ENCODE measurements at places on chromosomes 4 and X. TPM values are rescaled to one million over a fixed set of nuclear protein-coding genes. Genes with fewer than 3 reads are reported as not detected.

DNA sequence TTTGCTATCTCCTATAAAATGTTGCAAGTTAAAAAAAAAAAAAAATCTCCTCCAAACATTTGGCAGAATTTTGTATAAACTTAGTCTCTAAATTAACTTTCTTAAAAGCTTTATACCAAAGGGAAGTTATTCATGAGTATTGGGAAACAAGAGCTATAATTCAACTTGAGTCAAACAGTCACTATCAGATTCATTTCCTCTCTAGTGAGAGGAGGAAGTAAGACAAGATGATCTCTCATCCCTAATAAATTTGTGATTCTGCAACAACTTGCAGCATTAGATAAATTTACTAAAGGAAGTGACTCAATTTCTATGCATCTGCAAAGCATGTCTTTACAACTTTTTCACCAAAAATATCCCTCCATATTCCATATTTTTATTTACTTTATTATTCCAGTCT lies 135.4 kb upstream of the GNPDA2 start:
- no peak overlapping the region for H3K4me3 ChIP-seq
- H3K27ac ChIP-seq: no peak overlapping the region
- no peaks in the 10 kb centered on the region for H3K36me3 ChIP-seq
- H3K4me1 ChIP-seq: no peaks in the 10 kb centered on the region
- no peak for DNase-seq

DNA sequence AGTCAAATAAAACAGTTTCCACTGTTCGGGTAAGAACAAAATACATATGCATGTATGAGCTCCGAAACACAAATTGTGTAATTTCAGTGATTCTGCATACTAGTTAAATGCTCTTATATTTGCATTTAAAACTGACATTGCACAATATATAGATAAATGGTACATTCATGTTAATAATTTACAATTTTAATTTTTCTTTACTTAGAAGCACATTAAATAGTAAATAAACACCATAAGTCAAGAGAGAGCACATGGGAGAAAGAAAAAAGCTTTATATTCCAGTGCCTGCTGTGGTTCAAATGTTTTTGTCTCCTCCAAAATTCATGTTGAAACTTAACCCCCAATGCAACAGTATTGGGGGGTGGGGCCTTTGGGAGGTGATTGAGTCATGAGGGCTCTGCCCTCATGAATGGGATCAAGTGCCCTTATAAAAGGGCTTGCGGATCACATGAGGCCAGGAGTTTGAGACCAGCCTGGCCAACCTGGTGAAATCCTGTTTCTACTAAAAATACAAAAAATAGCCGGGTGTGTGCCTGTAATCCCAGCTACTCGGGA lies 322.9 kb downstream of the BCOR start:
- H3K4me3 ChIP-seq: no peak overlapping the region
- H3K36me3 ChIP-seq: no peaks in the 10 kb centered on the region
- DNase-seq: no peak
- H3K27me3 ChIP-seq: no peaks in the 10 kb centered on the region
- no peak overlapping the region for H3K27ac ChIP-seq

DNA sequence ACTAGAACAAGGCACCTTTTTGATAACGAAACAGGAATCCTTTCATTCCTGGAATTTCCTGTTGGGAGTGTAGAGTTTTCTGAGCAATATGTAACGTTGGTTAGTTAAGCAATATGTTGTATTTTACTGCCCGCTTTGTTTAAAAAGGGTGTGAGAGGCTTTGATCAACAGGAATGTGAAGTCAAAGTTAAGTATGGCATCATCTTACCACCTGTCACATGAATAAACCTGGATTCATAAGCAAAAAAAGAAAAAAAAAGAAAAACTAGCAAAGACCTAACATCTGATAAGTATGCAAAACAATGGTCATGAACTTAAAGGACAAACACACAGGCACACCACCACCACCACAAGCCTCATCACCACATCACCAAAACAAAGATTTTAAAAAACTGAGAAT lies 7.1 kb upstream of the CXCL5 start:
- H3K4me3 ChIP-seq: no peak overlapping the region
- no peaks in the 10 kb centered on the region for H3K4me1 ChIP-seq
- no peaks in the 10 kb centered on the region for H3K27me3 ChIP-seq
- H3K27ac ChIP-seq: no peak overlapping the region
- H3K36me3 ChIP-seq: no peaks in the 10 kb centered on the region

DNA sequence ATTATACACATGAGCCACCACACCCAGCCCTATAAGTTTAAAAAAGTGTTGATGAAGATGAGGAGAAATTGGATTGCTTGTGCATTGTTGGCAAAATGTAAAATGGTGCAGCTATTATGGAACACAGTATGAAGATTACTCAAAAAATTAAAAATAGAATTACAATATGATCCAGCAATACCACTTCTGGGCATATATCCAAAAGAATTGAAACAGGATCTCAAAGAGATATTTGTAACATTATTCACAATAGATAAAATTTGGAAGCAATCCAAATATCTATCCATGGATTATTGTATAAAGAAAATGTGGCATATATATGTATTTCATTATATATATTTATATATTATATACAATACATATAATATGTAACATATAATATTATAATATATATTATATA lies 515.6 kb upstream of the GNPDA2 start:
- H3K27me3 ChIP-seq: no peaks in the 10 kb centered on the region
- no peak for DNase-seq
- H3K4me3 ChIP-seq: no peak overlapping the region
- no peaks in the 10 kb centered on the region for H3K36me3 ChIP-seq
- no peaks in the 10 kb centered on the region for H3K4me1 ChIP-seq

- no peaks in the 10 kb centered on the region for H3K36me3 ChIP-seq
- H3K27me3 ChIP-seq: no peaks in the 10 kb centered on the region
- no peak overlapping the region for H3K27ac ChIP-seq
- no peaks in the 10 kb centered on the region for H3K4me1 ChIP-seq
Observed at GRCh38 chr4:88672987-88673386, 24.6 kb downstream of the NAP1L5 start.

GRCh38 chr4:112007391-112007790 lies 137.9 kb upstream of the FAM241A start:
- H3K27me3 ChIP-seq: no peaks in the 10 kb centered on the region
- no peaks in the 10 kb centered on the region for H3K36me3 ChIP-seq
- DNase-seq: no peak
- H3K27ac ChIP-seq: no peak overlapping the region

DNA sequence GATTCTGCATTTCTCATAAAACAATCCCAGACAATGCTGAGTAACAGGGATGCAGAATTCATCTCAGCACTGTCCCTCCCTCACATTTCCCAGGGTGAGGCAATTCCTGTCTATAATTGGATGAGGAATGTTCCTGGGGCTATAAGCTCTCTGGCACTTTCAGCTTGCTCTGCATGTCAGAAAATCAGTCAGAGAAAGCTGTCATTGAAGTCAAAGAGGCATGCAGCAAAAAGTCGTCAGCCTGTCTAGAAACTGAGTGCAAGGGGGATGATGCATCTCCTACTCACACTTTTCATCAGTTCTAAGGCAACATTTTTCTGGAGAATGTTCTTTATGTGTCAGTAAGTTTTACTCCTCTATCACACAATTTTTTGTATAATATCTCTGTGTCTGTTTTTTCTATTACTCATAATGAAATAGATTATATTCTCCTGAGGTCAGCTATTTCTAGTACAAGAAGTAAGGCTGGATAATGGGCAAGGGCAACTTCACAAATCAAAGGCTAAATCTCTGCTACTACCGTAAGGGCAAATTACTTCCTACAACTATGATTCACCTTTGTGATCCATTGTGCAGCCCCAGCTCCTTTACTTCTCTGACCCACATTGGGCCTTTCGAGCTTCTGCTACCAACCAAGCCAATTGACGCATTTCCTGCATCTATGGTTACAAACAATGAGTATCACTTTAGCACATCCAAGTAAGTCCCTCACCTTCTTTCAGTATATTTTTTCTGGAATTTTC lies 56.0 kb downstream of the TASL start:
- no peak overlapping the region for H3K27ac ChIP-seq
- no peak overlapping the region for H3K4me3 ChIP-seq
- no peaks in the 10 kb centered on the region for H3K36me3 ChIP-seq
- peaks cover 2% of the 10 kb centered on the region for H3K27me3 ChIP-seq
- DNase-seq: no peak

DNA sequence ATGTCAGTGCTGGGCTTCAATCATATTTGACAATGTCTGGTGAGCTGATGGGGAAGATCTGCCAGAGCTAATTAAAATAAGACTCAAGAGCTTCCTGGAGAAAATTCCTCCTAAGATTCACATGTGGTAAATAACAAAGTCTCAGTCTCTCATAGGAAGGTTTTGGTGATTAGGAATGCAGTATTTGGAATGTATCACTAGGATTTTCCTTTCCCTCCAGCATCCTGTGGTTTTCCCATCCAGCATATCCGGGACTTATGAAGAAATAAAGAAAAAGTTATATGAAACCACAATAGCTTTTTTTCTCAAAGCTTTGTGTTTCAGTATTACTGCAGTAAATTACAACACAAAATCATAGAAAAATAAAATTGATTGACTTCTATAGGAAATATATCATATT lies 1597.1 kb downstream of the ADGRL3 start:
- H3K4me3 ChIP-seq: no peak overlapping the region
- no peak for DNase-seq
- no peaks in the 10 kb centered on the region for H3K27me3 ChIP-seq
- no peak overlapping the region for H3K27ac ChIP-seq

DNA sequence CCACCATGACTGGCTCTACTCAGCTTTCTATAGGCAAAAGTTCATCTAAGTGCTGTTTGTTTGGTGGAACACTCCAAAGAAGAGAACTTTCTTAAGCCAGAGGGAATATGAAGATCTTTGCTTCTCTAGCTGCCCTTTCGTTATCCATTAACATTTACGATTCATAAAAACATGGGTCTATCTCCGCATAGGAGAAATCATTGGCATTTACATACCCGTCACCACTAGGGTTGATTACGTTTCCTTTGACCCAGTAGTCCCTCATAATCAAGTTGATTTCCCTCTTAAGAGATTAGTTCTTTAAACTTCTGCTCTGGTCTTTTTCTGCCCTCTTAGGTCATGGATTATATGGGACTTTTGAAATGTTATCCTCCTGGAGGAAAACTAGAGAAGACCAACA lies 57.5 kb downstream of the PTCHD1 start:
- no peak overlapping the region for H3K4me3 ChIP-seq
- H3K4me1 ChIP-seq: no peaks in the 10 kb centered on the region
- no peaks in the 10 kb centered on the region for H3K36me3 ChIP-seq
- no peak for DNase-seq
- H3K27me3 ChIP-seq: no peaks in the 10 kb centered on the region
- H3K27ac ChIP-seq: no peak overlapping the region

GRCh38 chr4:23966725-23967124 lies 76.9 kb upstream of the PPARGC1A start:
- no peaks in the 10 kb centered on the region for H3K4me1 ChIP-seq
- no peaks in the 10 kb centered on the region for H3K36me3 ChIP-seq
- H3K27me3 ChIP-seq: no peaks in the 10 kb centered on the region
- H3K4me3 ChIP-seq: no peak overlapping the region
- no peak overlapping the region for H3K27ac ChIP-seq

DNA sequence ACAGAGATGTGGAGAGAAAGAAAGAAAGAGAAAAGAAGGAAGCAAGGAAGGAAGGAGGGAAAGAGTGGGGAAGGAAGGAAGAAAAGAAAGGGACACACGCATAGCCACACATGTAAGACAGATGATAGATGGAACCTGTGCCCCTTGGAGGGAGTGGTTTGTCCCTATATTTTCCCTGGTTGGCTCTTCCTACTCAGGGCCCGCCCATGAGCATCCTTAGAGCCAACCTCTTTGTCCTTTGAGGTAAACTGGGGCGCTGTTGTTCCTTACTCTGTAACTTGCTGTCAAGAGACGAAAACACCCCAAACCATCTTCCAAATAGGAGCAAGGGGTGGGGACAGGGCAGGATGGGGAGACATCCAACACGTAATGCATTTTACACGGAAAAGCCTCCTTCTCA lies 220.9 kb downstream of the MAML3 start:
- no peak for DNase-seq
- H3K4me3 ChIP-seq: no peak overlapping the region
- H3K27me3 ChIP-seq: no peaks in the 10 kb centered on the region
- H3K27ac ChIP-seq: no peak overlapping the region
- H3K36me3 ChIP-seq: no peaks in the 10 kb centered on the region

DNA sequence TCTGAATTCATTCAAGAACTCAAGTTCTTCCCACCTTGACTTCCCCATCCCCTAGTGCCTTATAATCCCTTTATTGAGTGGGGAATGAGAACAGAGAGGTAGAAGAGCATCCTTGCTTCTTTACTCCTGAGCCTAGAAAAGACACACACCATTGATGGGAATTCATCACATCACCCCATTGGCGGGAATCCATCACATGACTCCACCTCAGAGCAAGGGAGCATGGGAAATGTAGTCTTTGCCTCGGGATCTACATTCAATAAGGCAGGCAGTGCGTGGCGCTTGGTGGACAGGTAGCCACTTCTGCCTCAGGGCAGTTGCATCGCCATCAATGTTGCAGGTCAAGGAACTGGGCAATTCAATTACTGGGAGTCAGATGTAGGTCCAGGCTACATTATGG lies 50.7 kb downstream of the MXRA5 start:
- no peak overlapping the region for H3K27ac ChIP-seq
- no peaks in the 10 kb centered on the region for H3K36me3 ChIP-seq
- no peaks in the 10 kb centered on the region for H3K27me3 ChIP-seq

GRCh38 chr4:3484057-3484973 lies 21.2 kb downstream of the DOK7 start:
- no peak overlapping the region for H3K27ac ChIP-seq
- no peaks in the 10 kb centered on the region for H3K27me3 ChIP-seq
- no peak overlapping the region for H3K4me3 ChIP-seq
- no peak for DNase-seq
- H3K4me1 ChIP-seq: no peaks in the 10 kb centered on the region

DNA sequence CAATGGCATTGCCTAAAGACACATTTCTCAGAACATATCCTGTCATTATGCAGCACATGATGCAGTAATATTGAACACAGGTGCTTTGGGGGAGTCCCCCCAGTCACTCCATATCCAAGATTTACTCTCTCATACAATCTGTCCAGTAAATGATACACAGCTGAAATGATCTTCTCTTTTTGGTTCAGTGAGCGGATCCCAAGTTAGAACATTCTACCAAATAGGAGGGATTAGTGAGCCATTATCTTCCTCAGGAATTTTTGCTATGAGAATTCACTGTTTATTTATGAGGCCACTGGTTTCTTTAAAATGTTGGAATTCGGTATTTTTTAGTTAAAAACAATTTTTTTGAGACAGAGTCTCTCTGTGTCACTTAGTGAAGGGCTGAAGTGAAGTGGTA lies 96.5 kb downstream of the TRAPPC11 start:
- no peak overlapping the region for H3K27ac ChIP-seq
- no peaks in the 10 kb centered on the region for H3K27me3 ChIP-seq
- DNase-seq: no peak
- no peak overlapping the region for H3K4me3 ChIP-seq
- no peaks in the 10 kb centered on the region for H3K36me3 ChIP-seq
- H3K4me1 ChIP-seq: peaks cover 1% of the 10 kb centered on the region

GRCh38 chr4:149986917-149987316 lies 91.3 kb upstream of the DCLK2 start:
- H3K27ac ChIP-seq: no peak overlapping the region
- no peaks in the 10 kb centered on the region for H3K27me3 ChIP-seq
- H3K4me3 ChIP-seq: no peak overlapping the region
- H3K4me1 ChIP-seq: peaks cover 6% of the 10 kb centered on the region
- no peak for DNase-seq
- no peaks in the 10 kb centered on the region for H3K36me3 ChIP-seq

- DNase-seq: no peak
- H3K27ac ChIP-seq: no peak overlapping the region
- H3K27me3 ChIP-seq: no peaks in the 10 kb centered on the region
- H3K4me3 ChIP-seq: no peak overlapping the region
Observed at GRCh38 chrX:134362560-134363089, 97.3 kb upstream of the HPRT1 start.

MAP7D3 gene
- total RNA-seq: 36.4 TPM

RTL5 gene
- 16.9 TPM for total RNA-seq

CT55 gene
- not detected for total RNA-seq

CT45A3 gene
- not detected for total RNA-seq

FAT4 gene
- total RNA-seq: 11.3 TPM

GYG2 gene
- 5.1 TPM for total RNA-seq

ITGB1BP2 gene
- 2.4 TPM for total RNA-seq

NAP1L5 gene
- 14.1 TPM for total RNA-seq

Data from ovary (tissue), 10 donors.